Inflammatory macrophage treated with lipopolysaccharide for 1 hour (primary cell): ENCODE measurements at places on chromosomes 3 and 15.

DNA sequence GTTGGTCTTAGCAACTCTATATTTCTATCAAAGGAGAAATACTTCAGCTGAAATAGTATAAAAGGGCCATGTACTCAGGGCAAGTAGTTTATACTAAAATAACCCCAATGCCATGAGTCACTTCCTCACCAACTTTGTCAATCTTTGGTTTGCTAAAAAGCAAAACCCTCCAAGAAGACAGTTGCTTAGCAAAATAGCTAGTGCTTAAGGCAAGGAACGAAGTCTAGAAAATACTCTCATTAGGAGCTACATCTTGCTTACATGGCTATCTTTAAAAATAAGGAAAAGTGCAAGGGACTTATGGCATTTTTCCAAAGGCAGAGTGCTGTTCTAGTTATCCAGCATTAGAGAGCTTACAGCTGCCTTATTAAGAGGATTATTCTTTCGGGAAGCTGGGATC, 28.4 kb downstream of the P3H2 start:
- DNase-seq = peak; percentile 25

- no peak for DNase-seq
These were observed 535 bp downstream of the C2CD4B start for GRCh38 chr15:62164396-62165103.

GRCh38 chr3:13470894-13471574, 9.1 kb upstream of the HDAC11 start:
- no peak for DNase-seq

- peak; percentile 40 for DNase-seq
These were observed 4.5 kb downstream of the IL17RB start for GRCh38 chr3:53850895-53851294.

- DNase-seq = peak; percentile 99
These were observed 4.6 kb upstream of the UQCRC1 start for GRCh38 chr3:48614044-48614443.

GRCh38 chr3:189353988-189354889, 182.5 kb downstream of the TPRG1 start:
- DNase-seq = no peak

DNA sequence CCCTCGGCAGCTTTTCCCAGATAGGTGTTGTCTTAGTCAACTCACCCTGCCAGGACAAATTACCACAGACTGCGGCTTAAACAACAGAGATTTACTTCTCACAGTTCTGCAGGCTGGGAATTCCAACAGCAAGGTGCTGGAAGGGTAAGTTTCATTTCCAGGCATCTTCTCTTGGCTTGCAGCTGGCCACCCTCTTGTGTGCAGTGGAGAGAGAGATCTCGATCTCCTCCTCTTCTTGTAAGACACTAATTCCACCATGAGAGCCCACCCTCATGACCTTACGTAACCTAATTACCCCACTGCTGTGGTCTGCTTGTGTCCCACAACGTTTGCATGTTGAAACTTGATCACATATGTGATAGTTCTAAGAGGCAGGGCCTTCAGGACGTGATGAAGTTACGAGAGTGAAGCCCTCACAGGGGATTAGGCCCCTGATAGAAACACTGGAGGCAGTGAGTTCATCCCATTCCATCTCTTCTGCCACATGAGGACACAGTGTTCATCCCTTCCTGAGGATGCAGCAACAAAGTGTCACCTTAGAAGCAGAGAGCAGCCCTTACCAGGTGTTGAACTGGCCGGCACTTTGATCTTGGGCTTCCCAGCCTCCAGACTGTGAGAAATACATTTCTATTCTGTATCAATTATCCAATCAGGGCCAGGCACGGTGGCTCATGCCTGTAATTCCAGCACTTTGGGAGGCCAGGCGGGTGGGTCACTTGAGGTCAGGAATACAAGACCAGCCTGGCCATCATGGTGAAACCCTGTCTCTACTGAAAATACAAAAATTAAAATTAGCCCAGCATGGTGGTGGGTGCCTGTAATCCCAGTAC, 247.7 kb downstream of the PLCL2 start:
- DNase-seq = no peak

DNA sequence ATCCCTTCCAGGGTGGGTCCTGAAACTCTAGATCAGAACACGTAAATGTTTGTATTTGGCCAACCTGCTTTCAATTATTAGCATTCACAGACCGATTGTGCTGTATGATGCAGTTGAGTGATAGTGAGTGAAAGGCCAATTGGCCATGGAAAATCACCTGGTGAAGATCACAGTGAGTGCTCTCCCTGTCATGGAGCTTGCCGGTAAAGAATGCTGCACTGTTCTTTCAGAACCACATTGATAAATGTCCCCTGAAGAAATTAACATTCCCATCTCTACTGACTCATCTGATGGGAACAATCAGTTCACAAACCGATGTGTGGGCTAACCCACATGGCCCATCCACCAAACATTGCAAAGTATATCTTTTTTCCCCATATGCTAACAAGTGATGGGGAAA, 324.8 kb upstream of the TBL1XR1 start:
- DNase-seq = no peak

DNA sequence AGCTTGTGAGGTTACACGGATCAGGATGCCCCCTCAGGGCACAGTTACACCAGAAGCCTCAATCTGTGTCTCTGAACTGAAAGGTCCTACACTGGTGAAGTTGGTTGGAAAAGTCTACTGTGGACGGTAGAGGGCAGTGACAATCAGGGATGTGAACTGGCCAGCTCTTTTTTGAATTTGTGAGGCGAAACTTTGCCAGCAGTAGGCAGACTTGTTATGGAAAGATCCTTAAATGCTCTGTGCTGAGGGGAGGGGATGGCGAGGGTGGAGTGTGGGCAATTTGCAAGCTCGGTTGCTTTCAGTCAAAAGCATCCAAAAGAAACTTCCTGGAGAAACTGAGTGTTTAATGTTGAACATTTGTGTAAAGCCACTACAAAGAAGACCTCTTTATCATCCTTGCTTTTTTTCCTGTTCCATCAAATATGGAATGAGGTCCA, 127.4 kb upstream of the ABHD17C start:
- peak; percentile 50 for DNase-seq

DNA sequence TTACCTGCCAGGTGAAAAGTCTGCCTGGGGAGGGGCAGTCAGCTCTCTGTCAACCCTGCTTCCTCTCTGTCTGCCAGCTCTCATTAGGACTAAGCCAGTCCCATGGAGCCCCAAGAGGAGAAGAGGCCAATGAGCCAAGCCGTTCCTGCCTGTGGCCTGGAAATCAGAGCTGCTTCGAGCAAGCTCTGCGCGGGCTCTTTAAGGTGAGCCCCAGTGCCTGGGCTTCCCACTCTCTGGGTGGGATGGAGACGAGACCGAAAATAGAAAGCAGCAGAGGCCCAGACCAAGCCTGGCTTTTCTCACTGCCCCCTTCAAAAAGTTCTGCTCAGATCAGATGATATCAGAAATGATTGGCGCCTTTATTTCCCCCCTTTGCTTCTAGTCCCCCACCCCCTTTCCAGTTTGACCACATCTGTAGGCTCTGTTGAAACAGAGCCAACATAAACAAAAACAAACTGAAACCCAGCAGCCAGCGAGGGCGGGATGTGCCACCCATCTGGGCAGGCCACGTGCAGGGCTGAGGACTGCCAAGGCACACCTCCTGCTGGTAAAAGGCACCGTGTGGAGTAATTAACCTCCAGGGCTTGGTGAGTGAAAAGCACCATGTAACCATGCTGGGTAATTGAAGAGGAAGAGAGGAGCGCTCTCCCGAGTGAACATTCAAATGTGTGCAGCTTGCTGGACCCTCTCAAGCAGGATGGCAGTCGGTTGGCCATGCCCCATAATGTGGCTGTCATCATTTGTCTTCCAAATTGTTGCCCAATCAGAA, 471.0 kb upstream of the PROK2 start:
- no peak for DNase-seq

DNA sequence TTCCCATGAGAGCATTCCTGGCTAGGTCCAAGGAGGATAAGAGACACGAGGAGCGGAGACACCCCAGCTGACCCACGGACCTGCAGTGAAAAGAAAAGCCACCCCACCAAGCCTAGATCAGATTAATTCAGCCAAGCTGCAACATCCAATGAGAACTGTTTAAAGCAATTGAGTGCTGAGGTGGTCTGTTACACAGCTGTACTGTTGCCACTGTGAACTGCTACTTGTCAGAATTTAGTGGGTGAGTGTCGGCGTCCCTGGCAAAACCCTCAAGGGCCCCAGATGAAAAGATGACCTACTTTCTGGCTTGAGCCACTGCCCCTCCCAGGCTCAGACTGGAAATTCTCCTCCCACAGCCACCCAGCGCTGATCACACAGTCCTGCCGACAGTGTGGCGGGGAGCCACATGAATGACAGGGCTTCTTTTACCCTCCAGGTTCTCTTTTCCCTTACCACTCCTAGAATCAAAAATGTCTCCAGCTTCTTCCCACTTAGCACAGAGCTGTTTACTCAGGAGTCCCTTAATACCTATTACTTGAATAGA, 26.4 kb upstream of the KBTBD12 start:
- peak; percentile 65 for DNase-seq

DNA sequence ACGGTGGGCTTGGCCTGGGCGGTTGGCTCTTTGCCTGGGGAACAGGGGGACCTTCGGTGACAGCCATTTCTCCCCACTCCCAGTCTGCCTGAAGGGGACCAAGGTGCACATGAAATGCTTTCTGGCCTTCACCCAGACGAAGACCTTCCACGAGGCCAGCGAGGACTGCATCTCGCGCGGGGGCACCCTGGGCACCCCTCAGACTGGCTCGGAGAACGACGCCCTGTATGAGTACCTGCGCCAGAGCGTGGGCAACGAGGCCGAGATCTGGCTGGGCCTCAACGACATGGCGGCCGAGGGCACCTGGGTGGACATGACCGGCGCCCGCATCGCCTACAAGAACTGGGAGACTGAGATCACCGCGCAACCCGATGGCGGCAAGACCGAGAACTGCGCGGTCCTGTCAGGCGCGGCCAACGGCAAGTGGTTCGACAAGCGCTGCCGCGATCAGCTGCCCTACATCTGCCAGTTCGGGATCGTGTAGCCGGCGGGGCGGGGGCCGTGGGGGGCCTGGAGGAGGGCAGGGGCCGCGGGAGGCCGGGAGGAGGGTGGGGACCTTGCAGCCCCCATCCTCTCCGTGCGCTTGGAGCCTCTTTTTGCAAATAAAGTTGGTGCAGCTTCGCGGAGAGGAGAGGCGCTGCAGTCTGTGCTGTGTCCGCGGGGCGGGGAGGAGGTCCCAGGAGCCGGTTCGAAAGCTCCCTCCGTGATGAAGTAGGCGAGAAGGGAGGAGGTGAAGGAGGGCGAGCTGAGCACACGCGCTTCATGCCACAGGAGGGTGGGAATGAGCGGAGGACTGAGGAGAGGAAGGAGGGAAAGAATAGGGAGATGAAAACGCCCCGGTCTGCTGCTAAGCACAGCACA, 9.6 kb downstream of the CLEC3B start:
- DNase-seq = no peak
